ENCODE measurements at places on chromosomes 2 and 18.

- no peak for DNase-seq
Measured at GRCh38 chr2:65661980-65662653, 229.7 kb upstream of the SPRED2 start.

DNA sequence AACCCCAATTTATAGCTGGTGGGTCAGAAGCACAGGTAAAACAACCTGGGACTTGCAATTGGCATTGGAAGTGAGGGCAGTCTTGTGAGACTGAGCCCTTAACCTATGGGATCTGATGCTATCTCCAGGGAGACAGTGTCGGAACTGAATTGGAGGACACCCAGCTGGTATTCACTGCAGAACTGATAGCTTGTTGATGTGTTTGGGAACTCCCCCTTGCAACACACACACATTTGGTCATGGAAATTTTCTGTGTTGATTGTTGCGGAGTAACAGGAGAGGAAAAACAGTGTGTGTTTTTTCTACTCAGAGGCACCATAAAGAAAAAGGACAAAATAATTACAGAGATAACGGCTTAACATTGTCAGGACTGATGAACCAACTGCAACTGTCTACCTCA lies 16.1 kb downstream of the TPGS2 start:
- no peak for DNase-seq

DNA sequence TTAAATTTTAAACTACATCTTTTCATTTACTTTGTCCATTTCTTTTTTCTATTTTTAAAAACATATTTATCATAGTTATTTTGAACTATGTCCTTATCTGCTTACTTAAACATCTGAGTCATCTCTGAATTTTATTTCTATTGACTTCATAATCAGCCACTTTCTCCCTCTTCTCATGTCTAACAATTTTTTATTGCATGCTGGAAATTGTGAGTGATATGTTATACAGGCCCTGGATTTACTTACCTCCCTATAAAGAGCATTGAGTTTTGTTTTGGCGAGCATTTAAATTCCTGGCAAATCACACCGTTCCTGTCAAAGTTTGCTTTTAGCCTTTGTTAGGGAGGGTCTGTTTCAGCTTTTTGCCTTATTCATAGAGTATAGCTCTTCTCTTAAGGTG lies 39.3 kb downstream of the KCNIP3 start:
- DNase-seq, result no peak

DNA sequence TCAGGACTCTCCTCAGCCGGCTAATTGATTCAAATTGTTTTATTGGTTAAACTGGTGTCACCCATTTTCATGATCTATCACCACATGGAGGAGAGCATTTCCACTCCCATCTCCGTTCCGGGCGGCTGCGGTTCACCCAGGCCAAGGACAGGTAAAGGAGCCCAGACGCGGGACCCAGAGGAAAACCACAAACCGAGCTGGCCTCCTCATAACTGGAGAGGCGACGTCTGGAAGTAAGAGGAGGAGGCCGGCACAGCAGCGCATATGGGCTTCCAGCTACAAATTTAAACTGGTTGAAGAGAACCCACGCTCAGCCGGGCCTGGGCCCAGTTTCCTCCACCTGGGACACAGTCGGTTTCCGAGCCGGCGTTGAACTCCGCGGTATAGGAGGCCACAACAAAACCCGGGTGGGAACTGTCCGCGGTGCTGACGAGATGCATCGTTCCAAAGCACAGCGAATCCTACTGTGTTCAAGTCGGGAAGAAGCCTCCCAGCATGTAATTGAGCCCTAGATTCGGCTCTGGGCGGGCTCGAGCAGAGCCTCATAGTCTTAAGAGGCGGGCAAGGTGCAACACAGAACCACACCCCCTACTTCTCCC lies 3.0 kb upstream of the SKOR2 start:
- DNase-seq, result no peak

DNA sequence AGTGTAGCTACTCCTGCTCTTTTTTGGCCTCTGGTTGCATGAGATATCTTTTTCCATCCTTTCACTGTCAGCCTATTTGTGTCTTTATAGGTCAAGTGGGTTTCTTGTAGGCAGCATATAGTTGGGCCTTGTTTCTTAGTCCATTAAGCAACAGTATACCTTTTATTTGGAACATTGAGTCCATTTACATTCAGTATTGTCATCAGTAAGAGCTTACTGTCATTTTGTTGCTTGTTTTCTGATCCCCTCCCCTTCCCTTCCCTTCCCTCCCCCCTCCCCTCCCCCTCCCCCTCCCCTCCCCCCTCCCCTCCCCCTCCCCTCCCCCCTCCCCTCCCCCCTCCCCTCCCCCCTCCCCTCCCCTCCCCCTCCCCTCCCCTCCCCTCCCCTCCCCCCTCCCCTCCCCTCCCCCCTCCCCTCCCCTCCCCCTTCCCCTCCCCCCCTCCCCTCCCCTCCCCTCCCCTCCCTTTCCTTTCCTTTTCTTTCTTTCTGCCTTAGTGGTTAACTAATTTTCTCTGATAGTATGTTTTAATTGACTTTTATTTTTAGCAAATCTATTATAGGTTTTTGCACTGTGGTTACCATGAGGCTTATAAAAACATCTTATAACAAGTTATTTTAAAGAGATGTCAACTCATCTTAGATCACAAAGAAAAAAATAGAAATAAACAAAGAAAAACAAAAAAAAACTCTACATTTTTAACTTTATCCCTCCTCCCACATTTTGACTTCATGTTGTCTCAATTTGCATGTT lies 13.2 kb upstream of the DCDC2C start:
- no peak for DNase-seq

- DNase-seq, result no peak
Measured at GRCh38 chr2:111951486-111951885, 53.1 kb downstream of the MERTK start.

- no peak for DNase-seq
Measured at GRCh38 chr18:35510076-35510651, 12.4 kb upstream of the INO80C start.

- DNase-seq, result no peak
Measured at GRCh38 chr2:102967451-102967850, 205.6 kb downstream of the TMEM182 start.

GRCh38 chr2:210003359-210003758 lies 921 bp downstream of the RPE start:
- no peak for DNase-seq

- no peak for DNase-seq
Measured at GRCh38 chr2:146893500-146894041, 951.3 kb upstream of the ACVR2A start.

DNA sequence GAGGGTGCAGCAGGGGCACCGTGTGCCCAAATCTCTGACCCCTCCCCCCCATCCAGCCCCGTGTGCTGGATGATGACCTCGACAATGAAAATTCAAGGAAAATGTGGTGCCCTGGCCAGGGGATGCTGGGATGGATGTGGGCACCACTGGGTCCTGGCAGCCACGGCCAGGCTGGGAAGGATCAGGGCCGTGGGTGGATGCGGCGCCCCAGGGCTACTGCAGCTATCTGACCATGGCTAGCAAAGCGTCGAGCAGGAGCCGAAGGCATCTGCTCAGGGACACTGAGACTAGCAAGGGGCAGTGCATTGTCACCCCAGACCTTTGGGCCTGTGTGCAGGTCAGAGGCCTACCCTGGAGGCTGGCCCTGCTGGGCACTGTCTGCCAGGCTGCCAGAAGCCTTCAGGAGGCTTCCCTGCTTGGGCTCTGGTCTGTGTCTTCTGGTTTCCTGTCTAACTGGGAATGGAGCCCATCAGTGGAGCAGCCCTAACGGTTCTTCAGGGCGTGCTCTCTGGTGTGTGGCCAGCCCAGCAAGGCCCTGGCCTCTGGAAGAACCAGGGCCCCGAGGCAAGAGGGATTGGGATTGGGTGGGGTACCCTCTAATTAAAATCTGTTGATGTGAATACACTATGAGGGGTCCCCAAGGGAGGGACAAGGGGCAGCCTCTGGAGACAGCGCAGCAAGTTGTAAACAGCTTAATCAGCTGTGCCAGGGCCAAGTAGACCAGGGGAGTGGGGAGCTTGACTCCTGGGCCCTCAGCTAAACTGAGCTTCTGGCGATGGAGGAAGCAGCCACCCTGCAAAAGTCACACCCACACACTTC lies 98.0 kb downstream of the STPG4 start:
- DNase-seq, result no peak

Data from stimulated activated CD4-positive, alpha-beta T cell treated with anti-CD3 and anti-CD28 coated beads, Interleukin-15, amount 100 ng/mL, for 1 hour (primary cell).